ENCODE measurements at places on chromosomes 1 and 21.

DNA sequence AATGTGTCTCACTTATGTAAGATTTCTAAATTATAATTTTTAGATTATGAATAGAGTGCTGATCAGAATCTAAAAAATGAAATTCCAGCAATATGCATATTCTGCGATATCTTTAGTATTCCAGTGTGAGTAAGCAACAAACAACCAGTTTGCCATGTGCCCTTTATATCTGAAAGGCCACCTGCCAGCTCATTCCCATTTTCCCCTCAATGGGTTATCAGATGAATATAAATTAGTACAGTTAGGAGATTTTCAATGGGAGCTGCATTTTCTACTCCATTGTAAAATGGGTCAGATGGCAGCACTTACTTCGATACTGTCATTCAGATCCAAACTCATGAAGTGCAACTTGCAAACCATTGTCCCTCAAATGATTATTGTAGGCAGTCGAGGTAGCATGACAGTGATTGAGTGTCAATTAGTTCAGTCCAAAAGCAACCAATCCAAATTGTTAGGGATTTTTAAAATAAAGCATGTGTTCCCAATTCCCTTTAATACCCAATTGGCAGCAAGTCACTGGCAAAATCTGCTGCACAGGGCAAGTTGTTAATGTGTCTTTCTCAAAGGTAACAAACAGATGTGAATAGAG lies 680.3 kb downstream of the LRRIQ3 start:
- DNase-seq: no peak

GRCh38 chr1:62276791-62277190 lies 42.4 kb downstream of the KANK4 start:
- DNase-seq: no peak

- no peak for DNase-seq
Measured at GRCh38 chr1:3625151-3625907, 514 bp downstream of the TPRG1L start.

DNA sequence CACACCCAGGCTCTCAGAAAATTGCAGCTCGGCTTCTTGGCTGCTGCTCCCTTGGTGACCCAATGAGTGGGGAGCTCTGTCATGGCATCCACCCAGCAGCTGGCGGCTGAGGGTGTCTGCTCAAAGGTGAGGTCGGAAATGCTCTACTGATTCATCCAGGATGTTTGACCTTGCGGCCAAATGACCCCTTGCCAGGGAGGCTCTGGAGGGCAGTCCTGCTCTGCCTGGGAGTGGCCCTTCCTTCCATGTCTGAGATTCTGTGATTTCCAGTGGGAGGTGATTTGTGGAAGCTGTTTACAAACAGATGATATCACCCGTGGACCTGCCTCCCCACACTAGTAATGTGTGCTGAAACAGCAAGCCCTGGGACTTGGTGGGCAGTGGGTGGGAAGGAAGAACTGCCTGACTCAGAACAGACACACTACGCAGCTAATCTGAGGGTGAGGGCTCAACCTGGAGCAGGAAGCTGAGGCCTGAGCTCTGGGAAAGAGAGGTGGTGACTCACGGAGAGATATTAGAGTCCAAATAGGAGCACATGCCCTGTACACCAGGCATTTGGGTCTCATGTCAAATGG lies 3.0 kb downstream of the CRCT1 start:
- DNase-seq: no peak

Data from NCI-H2081 treated with DMSO at 0.1 percent for 48 hours (cell line).